Sigmoid colon (tissue), 7 donors: ENCODE measurements at places on chromosomes 16 and 17. TPM values are rescaled to one million over a fixed set of nuclear protein-coding genes. Genes with fewer than 3 reads are reported as not detected.

The NPIPB8 gene
- 0.55 TPM for total RNA-seq

The C1QL1 gene
- 0.99 TPM for total RNA-seq

The RRN3 gene
- 25.0 TPM for total RNA-seq

The CEP131 gene
- 5.2 TPM for total RNA-seq

The PRSS53 gene
- 2.6 TPM for total RNA-seq

The CD68 gene
- total RNA-seq: 28.5 TPM

The SLC47A1 gene
- 4.2 TPM for total RNA-seq

The KRT9 gene
- not detected for total RNA-seq

The TUBD1 gene
- total RNA-seq: 15.2 TPM

The KRTAP3-2 gene
- total RNA-seq: not detected

GRCh38 chr17:80664217-80664790 is 119.7 kb downstream of the RPTOR start:
- H3K4me1 ChIP-seq: peaks cover 25% of the 10 kb centered on the region
- no peaks in the 10 kb centered on the region for H3K36me3 ChIP-seq
- no peak for DNase-seq
- H3K27me3 ChIP-seq: no peaks in the 10 kb centered on the region
- H3K27ac ChIP-seq: peak overlapping the region; percentile 10
- H3K4me3 ChIP-seq: no peak overlapping the region

GRCh38 chr16:71956486-71956885 is 43.7 kb downstream of the PKD1L3 start:
- H3K27ac ChIP-seq: no peak overlapping the region
- no peaks in the 10 kb centered on the region for H3K4me1 ChIP-seq
- H3K36me3 ChIP-seq: no peaks in the 10 kb centered on the region
- H3K27me3 ChIP-seq: no peaks in the 10 kb centered on the region

DNA sequence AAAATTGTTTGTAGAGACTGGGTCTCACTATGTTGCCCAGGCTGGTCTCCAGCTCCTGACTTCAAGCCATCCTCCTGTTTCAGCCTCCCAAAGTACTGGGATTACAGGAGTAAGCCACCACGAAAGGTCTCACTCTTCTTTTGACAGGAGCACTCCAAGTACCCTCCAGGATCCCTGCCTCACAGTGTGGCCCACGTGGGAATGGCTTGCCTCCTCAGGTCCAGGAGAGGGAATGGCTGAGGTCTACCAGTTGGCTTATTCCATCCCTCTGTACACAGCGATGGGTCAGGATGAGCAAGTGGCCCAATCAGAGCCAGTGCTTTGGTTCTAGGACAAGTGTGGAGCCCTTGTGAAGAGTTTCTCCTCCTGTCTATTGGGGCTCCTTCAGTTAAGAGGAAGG is 73.7 kb upstream of the ZNF423 start:
- H3K27ac ChIP-seq: no peak overlapping the region
- H3K4me3 ChIP-seq: no peak overlapping the region
- H3K27me3 ChIP-seq: no peaks in the 10 kb centered on the region
- peak; percentile 15 for DNase-seq

GRCh38 chr16:674968-675883 is at the start of gene RHBDL1:
RHBDL1 (plus strand) TSS chr16:675671; CDS start chr16:675791, 120 bp downstream.
- peak within 1 kb of the TSS; percentile 48 for H3K4me3 ChIP-seq
- no peak for DNase-seq
- H3K4me1 ChIP-seq: peaks cover 18% of the 10 kb centered on the region
- H3K27me3 ChIP-seq: no peaks in the 10 kb centered on the region
- H3K36me3 ChIP-seq: peaks cover 29% of the 10 kb centered on the region

- no peak overlapping the region for H3K27ac ChIP-seq
- no peak for DNase-seq
- H3K36me3 ChIP-seq: no peaks in the 10 kb centered on the region
These were observed 10.0 kb upstream of the BEAN1 start for GRCh38 chr16:66416939-66417700.

DNA sequence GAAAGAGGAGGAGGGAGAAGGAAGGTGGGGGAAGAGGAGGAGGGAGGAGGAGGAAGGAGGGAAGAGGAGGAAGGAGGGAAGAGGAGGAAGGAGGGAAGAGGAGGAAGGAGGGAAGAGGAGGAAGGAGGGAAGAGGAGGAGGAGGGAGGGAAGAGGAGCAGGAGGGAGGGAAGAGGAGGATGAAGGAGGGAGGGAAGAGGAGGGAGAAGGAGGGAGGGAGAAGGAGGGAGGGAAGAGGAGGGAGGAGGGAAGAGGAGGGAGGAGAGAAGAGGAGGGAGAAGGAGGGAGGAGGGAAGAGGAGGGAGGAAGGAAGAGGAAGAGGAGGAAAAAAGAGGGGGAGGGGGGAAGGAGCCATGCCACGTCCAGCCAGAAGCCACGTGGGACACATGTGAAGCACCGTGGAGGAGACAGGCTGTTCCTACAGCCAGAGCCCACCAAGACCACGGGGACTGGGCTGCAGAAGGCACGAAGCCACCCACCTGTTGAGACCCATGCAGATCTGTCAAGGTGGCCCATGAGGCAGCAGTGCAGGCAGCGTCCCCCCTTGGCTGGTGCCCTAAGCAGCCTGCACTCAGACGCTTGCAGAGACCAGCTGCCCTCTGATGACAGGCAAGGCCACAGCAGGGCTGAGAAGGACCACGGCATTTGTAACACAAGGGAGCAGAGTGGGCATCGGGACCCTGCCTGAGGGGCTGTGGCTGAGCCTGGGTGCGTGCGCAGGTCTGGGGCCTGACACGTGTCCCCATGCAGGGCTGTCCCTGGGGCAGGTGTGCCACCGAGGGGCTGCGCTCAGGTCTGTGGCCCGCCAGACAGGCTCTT is 10.3 kb downstream of the NDUFAF8 start:
- no peak overlapping the region for H3K27ac ChIP-seq
- no peaks in the 10 kb centered on the region for H3K27me3 ChIP-seq
- no peak for DNase-seq
- H3K4me3 ChIP-seq: no peak overlapping the region
- no peaks in the 10 kb centered on the region for H3K4me1 ChIP-seq

DNA sequence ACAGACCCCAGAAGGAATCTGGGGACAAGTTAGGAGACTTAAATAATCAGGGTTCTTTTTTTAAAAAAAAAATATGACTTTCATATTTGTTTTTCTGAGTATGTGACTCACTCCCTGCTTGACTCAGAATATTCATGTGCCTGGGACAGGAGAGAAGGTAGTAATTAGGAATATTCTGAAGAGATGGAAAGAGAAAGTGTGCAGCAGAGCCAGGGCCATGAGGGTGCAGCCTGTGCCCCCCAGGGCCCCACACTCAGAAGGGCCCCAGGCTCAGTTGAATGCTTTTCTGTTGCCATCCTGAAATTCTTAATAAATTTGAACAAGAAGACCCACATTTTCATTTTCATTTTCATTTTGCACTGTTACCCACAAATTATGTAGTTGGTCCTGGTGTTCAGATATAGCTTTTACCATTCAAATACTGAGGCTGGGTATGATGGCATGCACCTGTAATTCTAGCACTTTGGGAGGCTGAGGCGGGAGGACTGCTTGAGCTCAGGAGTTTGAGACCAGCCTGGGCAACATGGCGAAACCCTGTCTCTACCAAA is 11.5 kb upstream of the LONP2 start:
- H3K27ac ChIP-seq: no peak overlapping the region
- H3K4me1 ChIP-seq: no peaks in the 10 kb centered on the region
- DNase-seq: no peak
- no peaks in the 10 kb centered on the region for H3K27me3 ChIP-seq

GRCh38 chr16:84918006-84918909 is 93.1 kb downstream of the ZDHHC7 start:
- H3K4me1 ChIP-seq: peaks cover 29% of the 10 kb centered on the region
- peak overlapping the region; percentile 73 for H3K27ac ChIP-seq
- H3K4me3 ChIP-seq: no peak overlapping the region
- no peaks in the 10 kb centered on the region for H3K27me3 ChIP-seq
- no peak for DNase-seq

DNA sequence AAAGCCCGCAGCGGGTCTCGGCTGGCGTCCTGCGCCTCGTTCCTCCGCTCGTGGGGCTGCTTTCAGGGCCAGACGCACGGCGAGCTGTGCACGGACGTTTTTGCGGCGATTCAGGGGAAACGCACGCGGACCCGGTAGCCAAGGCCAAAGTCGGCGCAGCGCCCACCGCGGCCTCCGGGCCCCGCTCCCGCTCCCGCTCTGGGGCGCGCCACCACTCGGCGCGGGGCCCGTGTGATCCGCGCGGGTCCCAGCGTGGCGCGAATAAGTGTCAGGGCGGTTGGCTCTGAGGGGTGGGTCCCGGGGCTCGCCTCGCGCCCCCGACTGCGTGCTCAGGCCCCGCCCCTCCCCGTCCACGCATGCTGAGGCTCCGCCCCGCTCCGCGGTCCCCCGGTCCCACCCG is 694 bp upstream of the TBCD start:
- peak overlapping the region; percentile 89 for H3K27ac ChIP-seq
- no peaks in the 10 kb centered on the region for H3K36me3 ChIP-seq
- no peak for DNase-seq
- H3K4me3 ChIP-seq: peak overlapping the region; percentile 82

DNA sequence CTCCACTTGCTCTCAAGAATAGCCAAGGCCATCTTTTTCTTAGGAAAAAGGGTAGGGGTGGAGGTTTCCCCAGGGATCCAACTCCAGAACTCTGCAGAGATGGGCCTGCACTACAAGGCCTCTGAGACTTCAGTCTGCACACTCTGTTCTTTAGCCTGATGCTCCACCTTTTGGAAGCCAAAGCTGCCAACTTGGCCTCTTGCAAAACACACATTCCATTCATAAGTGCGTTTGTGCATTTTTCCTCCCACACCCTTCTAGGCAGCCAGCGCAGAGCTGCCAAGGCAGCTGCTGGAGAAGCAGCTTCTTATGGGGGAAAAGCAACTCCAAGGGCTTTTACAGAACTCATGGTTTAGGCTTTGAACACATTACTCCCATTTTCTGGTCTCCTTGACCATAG is 45.3 kb downstream of the REXO5 start:
- H3K36me3 ChIP-seq: peaks cover 10% of the 10 kb centered on the region
- H3K4me1 ChIP-seq: peaks cover 40% of the 10 kb centered on the region
- H3K27ac ChIP-seq: peak overlapping the region; percentile 90
- H3K4me3 ChIP-seq: no peak overlapping the region
- peak; percentile 94 for DNase-seq
- H3K27me3 ChIP-seq: no peaks in the 10 kb centered on the region

DNA sequence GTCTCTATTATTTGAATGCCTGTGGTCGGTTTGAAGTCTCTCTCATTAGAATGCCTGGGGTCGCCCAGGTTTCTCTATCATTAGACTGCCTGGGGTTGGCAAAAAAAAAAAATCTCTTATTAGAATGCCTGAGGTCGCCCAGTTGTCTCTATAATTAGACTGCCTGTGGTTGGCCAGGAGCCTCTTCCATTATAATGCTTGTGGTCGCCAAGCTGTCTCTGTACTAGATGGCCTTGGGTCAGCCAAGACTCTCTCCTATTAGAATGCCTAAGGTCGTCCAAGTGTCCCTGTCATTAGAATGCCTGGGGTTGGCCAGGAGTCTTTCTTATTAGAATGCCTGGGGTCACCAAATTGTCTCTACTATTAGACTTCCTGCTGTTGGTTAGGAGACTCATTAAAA is 2228.4 kb downstream of the TP53TG3F start:
- no peaks in the 10 kb centered on the region for H3K27me3 ChIP-seq
- no peak for DNase-seq
- no peak overlapping the region for H3K27ac ChIP-seq
- H3K4me3 ChIP-seq: no peak overlapping the region

GRCh38 chr17:69187294-69187693 is 41.3 kb downstream of the ABCA10 start:
- H3K36me3 ChIP-seq: no peaks in the 10 kb centered on the region
- H3K4me3 ChIP-seq: no peak overlapping the region
- no peaks in the 10 kb centered on the region for H3K4me1 ChIP-seq
- no peaks in the 10 kb centered on the region for H3K27me3 ChIP-seq
- no peak overlapping the region for H3K27ac ChIP-seq

GRCh38 chr16:261031-261691 is 14.6 kb downstream of the RGS11 start:
- peaks cover 45% of the 10 kb centered on the region for H3K36me3 ChIP-seq
- no peak overlapping the region for H3K27ac ChIP-seq

GRCh38 chr17:68431661-68432071 is 25.6 kb downstream of the WIPI1 start:
- H3K36me3 ChIP-seq: peaks cover 25% of the 10 kb centered on the region
- no peak overlapping the region for H3K4me3 ChIP-seq
- H3K27ac ChIP-seq: no peak overlapping the region
- no peak for DNase-seq
- peaks cover 8% of the 10 kb centered on the region for H3K4me1 ChIP-seq

DNA sequence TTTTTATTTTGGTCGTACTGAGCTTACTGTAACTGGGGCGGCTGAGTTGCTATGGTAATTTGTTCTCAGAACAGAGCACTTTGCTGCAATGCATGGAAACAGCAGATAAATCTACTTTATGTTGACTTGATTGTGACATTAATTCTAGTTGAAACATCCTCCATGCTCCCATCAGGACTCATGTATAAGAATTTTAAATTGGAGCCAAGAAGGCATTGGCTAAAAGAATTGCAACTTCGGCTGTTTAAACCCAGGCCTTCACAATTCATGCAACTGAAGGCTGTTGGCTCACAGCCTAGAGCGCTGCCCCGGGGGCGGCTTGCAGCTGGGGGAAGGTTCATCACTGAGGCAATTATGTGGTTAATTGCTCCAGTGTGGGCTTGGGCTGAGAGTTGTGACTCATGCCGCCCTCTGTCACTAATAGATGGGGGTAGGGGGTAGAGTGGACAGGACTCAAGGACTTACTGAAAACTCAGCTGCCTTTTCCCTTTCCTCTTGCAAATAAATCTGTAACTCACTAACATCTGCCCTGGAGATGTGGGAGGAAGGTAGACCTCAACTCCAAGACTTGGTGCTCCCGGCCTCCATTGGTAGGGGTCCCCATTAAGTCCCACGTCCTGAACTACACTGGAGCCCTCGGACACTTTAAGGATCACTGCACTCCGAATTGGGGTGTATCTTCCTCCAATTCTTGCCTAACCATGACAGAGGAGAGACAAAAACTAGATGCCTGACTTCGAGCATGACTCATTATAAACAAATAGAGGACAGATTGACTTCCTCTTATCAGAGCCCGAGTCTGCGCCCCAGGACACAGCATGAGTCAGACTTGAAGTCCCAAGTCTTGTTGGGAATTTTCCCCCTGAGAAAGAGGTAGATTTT is 37.5 kb downstream of the ERCC4 start:
- no peaks in the 10 kb centered on the region for H3K36me3 ChIP-seq
- H3K4me3 ChIP-seq: peak overlapping the region; percentile 31
- no peaks in the 10 kb centered on the region for H3K27me3 ChIP-seq
- peak overlapping the region; percentile 59 for H3K27ac ChIP-seq
- peak; percentile 90 for DNase-seq

- no peaks in the 10 kb centered on the region for H3K27me3 ChIP-seq
- no peak for DNase-seq
- H3K36me3 ChIP-seq: peaks cover 25% of the 10 kb centered on the region
- peak overlapping the region; percentile 29 for H3K27ac ChIP-seq
- no peak overlapping the region for H3K4me3 ChIP-seq
These were observed 14.8 kb downstream of the PMP22 start for GRCh38 chr17:15250135-15250860.
